Activated CD4-positive, alpha-beta T cell treated with anti-CD3 and anti-CD28 coated beads, Interleukin-2, amount 50 U/mL, for 48 hours (primary cell): ENCODE measurements at places on chromosomes 1 and 21.

GRCh38 chr1:75328691-75329090, 194.5 kb downstream of the LHX8 start:
- no peak for DNase-seq

- DNase-seq, result peak; percentile 82
Observed at GRCh38 chr1:211675230-211676105, at the start of gene NEK2. Gene NEK2 (minus strand): TSS chr1:211675621. CDS start chr1:211675479, 142 bp downstream.

DNA sequence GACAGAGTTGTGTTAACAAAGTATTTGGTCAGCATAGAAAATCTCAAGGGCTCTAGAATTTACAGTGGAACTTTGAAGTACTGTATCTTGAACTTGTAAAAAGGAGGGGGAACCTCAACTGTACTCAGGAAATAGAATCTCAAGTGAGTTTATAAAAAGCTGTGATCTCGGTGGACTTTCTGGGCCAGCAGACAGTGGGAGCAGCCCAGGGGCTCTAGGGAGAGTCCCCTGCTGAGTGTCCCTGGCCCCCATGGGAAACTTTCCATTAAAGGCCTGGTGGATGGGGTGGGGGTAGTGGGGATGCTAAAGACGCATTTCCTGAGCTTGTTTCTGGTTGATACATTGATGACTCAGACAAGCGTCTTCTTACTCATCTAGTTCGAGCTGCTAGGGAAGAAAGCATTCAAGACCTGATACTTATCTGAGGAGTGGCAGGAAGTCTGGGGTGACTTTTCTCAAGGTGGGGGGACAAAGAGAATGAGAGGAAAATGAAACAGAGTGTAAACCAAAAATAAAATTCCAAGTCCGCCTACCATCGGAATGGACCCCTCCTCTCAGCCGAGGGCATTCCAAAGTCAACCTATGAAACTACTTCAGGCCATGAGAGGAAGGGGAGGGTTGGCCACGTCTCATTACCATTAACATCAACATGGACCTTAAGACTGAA, 65.5 kb downstream of the NID1 start:
- DNase-seq, result peak; percentile 57

DNA sequence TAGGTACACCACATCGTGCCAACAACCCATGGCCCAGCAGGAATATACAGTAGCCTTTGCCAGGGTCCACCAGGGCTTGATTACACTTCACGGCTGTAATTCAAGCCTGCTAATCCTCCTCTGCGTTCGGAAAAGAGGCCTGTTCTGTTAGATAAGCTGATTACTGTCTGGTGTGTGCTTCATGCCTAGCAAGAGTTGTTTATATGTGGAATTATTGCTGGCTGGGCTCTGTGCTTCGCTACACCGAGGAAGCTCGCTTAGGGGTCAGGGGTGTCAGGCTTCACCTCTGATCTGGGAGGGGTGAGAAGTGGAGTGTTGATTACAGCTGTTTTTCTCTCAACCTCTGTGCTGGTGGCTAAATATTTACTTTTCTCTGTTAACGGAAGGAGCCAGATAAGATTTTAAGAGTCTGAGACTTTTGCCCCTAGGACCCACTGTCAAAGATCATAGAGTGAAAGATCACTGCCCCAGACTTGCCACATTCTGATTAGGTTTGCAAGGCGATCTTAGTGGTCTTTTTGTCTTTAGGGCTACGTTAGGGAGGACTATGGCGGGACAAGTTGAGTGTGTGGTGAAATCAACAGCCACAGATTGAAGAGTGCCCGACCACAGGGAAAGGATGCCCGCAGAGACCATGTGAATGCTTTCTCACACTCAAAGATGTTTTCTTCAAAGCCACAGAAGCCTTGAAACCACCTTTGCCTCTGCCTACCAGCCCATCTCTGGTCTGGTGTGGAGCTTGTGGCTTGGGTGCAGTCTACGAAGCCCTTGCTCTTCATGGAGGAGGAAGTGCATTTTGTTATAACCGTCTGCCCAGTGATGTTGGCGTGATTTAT, 216.1 kb downstream of the PBX1 start:
- DNase-seq, result no peak

- no peak for DNase-seq
Observed at GRCh38 chr1:61892977-61893376, 150.7 kb downstream of the PATJ start.

GRCh38 chr1:8462371-8462892, 144.5 kb downstream of the SLC45A1 start:
- no peak for DNase-seq
